ENCODE measurements at places on chromosomes 6 and 20. TPM values are rescaled to one million over a fixed set of nuclear protein-coding genes. Genes with fewer than 3 reads are reported as not detected.

DNA sequence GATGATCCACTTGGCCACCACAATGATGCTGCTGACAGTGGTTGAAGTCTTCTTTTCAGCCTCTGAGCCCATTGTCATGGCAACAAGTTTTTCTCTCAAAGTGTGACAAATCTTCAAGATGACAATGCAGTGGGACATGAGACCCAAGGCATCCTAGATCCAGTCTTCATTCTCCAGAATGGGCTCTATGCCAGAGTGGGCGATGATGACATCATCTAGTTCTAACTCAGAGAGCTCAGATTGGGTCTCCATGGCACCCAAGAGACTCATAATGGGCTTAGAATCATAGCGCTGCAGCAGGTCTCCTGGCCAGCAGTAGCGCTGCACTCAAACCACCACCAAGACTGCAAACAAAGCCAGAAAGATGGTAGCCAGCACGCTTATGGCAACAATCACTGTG lies 973.6 kb downstream of the EYS start:
- DNase-seq: no peak
- no peak overlapping the region for H3K4me3 ChIP-seq
- H3K4me1 ChIP-seq: no peaks in the 10 kb centered on the region
- H3K27me3 ChIP-seq: no peaks in the 10 kb centered on the region
- H3K27ac ChIP-seq: no peak overlapping the region
- no peaks in the 10 kb centered on the region for H3K36me3 ChIP-seq

DNA sequence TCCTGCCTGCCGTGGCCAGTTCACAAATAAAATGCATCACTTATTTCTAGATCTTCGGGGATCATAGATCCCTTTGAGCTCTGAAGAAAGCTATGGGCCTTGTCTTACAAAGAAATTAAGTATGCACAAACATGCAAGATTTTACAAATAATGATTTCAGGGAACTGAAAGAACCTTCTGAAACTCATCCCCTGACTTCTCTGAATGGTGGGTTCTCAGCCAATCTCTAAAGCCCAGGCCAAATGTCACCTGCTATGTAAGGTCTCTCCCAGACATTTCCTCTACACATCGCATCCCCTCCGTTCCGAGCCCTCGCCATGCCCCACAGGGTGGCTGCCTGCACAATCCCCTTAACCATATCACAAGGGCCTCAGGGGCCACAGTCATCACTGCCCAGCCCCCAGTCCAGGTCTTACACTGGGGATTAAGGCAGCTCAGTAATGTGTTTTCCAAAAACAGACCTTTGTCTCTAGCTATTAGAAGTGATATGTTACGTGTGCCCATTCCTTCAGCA lies 16.1 kb upstream of the ANKRD60 start:
- peak overlapping the region; percentile 72 for H3K27ac ChIP-seq
- no peaks in the 10 kb centered on the region for H3K27me3 ChIP-seq
- peaks cover 29% of the 10 kb centered on the region for H3K36me3 ChIP-seq
- DNase-seq: no peak

GRCh38 chr6:72624557-72625160 lies 2.8 kb downstream of the KCNQ5 start:
- H3K4me3 ChIP-seq: peak overlapping the region; percentile 28
- H3K4me1 ChIP-seq: peaks cover 37% of the 10 kb centered on the region
- no peaks in the 10 kb centered on the region for H3K36me3 ChIP-seq

DNA sequence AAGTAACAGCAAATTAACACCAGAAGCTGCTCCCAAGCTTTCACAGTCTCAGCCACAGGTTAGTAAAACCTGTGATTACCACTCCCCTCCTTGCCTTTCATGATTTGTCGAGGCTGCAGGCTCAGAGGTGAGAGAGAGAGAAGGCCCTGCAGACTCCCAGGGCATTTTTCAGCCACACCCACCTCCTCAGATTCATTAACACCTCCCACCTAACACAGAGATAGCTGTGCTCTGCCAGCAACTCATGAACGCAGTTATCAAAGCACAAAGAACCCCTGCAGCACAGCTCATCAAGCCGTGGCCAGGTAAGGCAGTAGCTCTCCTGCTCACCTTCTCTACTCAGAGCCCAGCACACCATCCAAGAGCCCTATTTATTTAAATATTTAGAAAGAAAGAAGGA lies 27.1 kb downstream of the F13A1 start:
- H3K36me3 ChIP-seq: no peaks in the 10 kb centered on the region
- H3K4me3 ChIP-seq: no peak overlapping the region
- H3K27ac ChIP-seq: no peak overlapping the region
- H3K4me1 ChIP-seq: no peaks in the 10 kb centered on the region
- DNase-seq: no peak

DNA sequence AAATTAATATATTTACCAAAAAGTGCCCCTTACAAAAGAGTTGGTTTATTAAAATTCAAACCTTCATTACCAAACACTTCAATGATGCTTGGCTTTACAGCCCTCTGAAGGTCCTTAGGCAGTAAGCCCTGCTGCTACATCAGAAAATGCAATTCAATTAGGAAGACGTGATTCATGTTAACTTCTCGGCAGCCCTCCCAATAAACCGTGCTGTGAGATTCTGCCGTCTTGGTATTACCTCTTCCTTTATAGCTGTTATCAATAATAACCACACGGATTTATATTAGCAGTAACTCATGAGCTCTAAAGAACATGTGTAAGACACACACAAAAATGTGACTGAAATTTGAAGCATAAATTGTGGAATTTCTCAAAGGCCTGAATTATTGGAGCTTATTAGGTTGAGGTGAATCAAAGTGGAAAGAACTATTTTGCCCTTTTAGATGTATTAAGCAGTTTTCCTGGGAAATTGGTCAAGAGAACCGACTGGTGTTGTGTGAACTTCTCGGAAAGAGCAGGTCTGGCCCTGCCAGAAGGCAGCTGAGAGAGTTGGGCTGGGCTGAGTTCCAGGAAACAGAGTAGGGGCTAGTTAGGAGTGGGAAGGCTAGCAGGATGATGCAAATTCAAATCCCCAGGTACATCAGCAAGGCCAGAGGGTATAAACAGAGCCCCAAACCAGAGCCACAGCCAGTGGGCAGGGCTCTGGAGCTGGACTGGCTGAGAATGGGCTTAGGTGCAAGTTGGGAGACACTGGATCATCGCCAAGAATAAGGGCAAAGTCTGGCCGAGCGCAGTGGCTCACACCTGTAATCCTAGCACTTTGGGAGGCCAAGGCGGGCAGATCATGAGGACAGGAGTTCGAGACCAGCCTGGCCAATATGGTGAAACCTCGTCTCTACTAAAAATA lies 33.1 kb downstream of the FGD2 start:
- H3K27me3 ChIP-seq: no peaks in the 10 kb centered on the region
- H3K4me1 ChIP-seq: peaks cover 19% of the 10 kb centered on the region
- H3K27ac ChIP-seq: no peak overlapping the region
- no peak overlapping the region for H3K4me3 ChIP-seq

Gene MC3R
- not detected for total RNA-seq

DNA sequence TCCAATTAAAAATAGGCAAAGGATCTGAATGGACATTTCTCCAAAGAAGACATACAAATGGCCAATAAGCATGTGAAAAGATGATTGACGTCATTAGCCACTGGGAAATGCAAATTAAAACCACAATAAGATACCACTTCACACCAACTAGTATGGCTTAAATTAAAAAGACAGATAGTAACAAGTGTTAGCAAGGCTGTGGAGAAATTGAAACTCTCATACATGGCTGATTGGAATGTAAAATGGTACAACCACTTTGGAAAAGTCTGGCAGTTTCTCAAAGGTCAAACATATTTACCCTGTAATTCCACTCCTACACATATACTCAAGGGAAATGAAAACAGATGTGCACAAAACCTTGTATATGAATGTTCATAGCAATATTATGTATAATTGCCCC lies 83.6 kb downstream of the CEP57L1 start:
- peaks cover 8% of the 10 kb centered on the region for H3K4me1 ChIP-seq
- H3K27ac ChIP-seq: no peak overlapping the region
- H3K36me3 ChIP-seq: peaks cover 2% of the 10 kb centered on the region
- H3K27me3 ChIP-seq: peaks cover 17% of the 10 kb centered on the region

Gene FOXF2
- total RNA-seq: not detected

Gene WFDC12
- total RNA-seq: not detected

DNA sequence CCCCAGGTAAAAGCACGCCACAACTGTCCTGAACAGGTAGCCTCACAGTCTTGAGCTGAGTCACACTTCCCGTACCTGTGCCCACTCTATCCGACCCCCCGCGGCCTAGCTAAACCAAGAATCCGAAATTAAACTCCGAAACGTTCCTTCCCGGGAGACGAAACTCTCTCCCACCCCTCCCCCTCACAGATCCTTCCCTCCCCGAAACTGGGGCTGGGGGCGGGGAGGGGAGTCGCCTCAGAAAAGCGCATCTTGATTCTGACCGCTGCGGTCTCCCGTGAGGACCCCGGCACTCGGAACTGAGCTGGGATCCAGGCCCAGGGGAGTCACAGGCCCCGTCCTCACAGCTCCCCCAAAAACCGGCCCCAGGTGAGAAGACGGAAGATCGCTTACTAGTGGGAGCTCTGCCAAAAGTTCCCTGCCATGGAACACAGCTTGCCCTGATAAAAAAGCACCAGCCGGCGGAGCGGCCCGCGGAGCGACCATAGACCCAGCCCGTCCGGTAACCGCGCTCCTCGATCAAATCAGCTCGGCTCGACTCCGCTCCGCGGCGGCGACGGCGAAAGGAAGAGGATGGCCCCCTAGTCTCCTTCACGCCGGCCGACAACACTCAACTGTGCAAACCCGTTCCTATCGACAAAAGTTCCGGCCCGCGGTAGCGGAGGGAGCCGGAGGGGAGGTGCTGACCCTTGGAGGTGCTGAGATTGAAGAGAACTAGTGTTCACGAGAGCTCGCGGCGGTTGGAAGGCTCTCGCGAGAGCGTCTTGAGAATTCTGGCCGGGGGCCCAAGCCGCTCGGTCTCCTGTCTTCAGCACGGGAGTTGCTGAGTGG lies at the start of gene CCNC:
Gene CCNC, minus strand, starts transcription at position 558 of the 831 bp plus-strand sequence. Its CDS starts 133 bp downstream, at position 425.
- H3K27ac ChIP-seq: peak within 1 kb of the TSS; percentile 99
- peaks cover 30% of the 10 kb centered on the region for H3K4me1 ChIP-seq
- DNase-seq: peak; percentile 89
- peaks cover 5% of the 10 kb centered on the region for H3K36me3 ChIP-seq

Gene BMP2
- total RNA-seq: not detected

DNA sequence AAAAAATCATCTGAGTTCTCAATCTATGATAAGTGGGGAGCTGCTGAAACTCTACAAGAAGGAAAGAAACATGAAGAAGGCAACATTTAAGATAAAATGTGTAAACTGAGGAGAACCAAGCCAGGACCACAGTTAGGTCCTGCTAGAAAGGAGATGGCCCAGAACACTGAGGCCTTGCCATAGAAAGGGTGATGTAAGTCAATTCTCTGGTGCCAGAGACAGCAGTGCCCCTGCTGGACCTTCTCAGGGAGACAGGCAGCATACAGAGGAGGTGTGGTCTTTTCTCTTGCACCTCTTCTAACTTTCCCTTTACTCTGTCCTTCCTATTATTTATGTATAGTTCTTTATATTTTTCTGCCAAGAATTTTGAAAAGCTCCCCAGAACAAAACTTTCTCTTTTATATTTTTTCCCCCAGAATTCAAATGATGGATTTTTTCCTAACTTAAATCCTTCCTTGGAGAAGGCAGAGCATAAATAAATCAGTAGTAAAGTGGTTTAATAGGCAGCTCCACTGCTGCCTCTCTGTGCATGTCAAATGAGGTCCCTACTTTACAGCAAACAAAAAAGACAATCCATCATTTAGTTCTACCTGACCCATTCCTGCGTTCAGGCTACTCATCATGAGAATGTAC lies 9.0 kb downstream of the UQCC2 start:
- peaks cover 11% of the 10 kb centered on the region for H3K4me1 ChIP-seq
- no peak overlapping the region for H3K4me3 ChIP-seq
- H3K27me3 ChIP-seq: no peaks in the 10 kb centered on the region
- no peak for DNase-seq
- H3K27ac ChIP-seq: no peak overlapping the region

DNA sequence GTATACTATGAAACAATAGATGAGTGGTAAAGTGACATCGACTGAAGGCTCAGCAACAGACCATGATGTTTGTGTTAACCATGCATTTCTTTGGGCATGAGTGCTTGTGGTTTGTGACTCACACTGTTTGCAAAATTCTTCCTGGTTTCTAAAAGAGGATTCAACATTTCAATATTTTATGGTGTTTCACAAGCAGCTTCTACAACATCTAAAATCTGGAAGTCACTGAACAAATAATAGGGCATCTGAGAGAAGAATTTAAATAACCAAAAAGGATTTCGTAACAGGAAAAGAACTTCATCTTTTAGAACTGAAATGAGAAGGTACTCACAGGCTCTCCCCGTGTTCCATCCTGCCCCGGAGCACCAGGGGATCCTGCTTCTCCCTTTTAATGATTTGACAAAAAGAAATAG lies 146.2 kb downstream of the COL21A1 start:
- no peaks in the 10 kb centered on the region for H3K27me3 ChIP-seq
- H3K27ac ChIP-seq: no peak overlapping the region
- no peaks in the 10 kb centered on the region for H3K4me1 ChIP-seq
- no peaks in the 10 kb centered on the region for H3K36me3 ChIP-seq
- H3K4me3 ChIP-seq: no peak overlapping the region

Gene OR2H1
- not detected for total RNA-seq

Gene ATP6V1G2
- total RNA-seq: 7.9 TPM

DNA sequence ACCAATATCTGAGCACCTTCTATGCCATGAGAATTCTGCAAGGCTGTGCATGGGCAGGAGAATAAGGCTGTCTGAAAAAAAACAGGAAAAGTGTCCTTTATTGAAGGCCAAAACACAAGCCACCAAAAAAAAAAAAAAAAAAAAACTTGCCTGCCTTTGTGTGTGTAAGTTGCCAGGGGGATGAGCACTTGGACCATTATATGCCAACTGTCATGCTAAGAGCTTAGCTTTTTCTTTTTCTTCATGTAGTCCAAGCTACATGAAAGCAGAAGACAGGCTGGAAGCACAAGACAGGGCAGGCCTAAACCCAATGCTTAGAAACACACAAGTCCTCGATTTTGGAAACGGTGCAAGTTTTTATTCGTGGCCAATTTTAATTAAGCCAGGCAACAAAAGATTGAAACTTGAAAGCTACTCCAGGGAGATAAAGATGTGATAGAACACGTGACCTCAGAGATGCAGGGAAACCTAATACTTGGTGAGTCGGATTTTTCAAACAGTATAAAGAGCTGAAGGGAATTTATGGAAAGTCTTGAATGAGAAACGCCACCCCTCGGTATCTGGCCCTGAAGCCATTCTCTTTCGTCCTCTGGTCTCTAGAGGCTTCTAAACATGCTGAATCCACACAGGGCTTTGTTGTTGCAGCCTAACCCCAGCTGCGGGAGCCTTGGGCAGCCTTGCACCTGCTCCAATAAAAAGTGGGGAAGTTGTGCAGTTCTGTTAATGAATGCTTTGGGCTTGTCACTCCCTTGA lies 8.6 kb downstream of the BMP7 start:
- no peak overlapping the region for H3K4me3 ChIP-seq
- H3K27ac ChIP-seq: no peak overlapping the region
- no peak for DNase-seq
- no peaks in the 10 kb centered on the region for H3K36me3 ChIP-seq
- H3K27me3 ChIP-seq: peaks cover 62% of the 10 kb centered on the region
- H3K4me1 ChIP-seq: no peaks in the 10 kb centered on the region

GRCh38 chr6:110322874-110323242 lies 35.3 kb downstream of the METTL24 start:
- H3K4me3 ChIP-seq: no peak overlapping the region
- H3K36me3 ChIP-seq: no peaks in the 10 kb centered on the region
- H3K27ac ChIP-seq: no peak overlapping the region
- H3K27me3 ChIP-seq: no peaks in the 10 kb centered on the region
- H3K4me1 ChIP-seq: peaks cover 7% of the 10 kb centered on the region

GRCh38 chr6:54183616-54184015 lies 72.4 kb downstream of the MLIP start:
- H3K27ac ChIP-seq: no peak overlapping the region
- H3K36me3 ChIP-seq: no peaks in the 10 kb centered on the region
- no peak for DNase-seq
- H3K4me3 ChIP-seq: no peak overlapping the region

Measured in naive thymus-derived CD8-positive, alpha-beta T cell (primary cell).